ENCODE measurements at places on chromosomes 13 and 19.

DNA sequence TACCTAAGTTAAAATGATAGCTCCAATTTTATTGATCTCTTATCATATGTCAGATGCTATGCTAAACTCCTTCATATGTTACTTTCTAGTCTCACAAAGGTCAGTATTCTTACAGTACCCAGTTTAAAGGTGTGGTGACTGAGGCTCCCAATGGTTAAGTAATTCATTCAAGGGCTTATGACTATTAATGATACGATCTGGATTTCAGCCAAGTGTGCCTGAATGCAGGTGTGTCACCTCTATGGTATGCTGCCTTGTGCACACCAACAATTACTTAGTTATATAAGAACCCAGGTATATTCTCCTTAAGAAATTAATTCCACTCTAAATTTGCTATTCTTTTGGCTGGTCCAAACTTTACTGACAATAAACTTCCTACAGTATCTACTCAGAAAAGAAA, 84.6 kb upstream of the TRPC4 start:
- no peak for DNase-seq

DNA sequence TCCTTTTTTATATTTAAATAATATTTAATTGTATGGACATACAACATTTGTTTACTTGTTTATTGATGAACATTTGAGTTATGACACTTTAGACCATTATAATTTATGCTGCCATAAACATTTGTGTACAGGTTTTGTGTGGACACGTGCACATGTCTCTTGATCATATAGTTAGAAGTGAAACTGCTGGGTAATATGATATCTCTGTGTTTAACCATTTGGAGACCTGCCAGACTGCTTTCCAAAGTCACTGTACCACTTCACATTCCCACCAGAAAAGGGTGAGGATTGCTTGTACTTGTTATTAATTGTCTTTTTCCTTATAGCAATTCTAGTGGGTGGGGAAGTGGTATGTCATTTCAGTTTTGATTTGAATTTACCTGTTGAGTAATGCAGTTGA, 145.6 kb upstream of the KLHL1 start:
- DNase-seq = no peak

- no peak for DNase-seq
Measured at GRCh38 chr13:64639206-64639605, 2590.9 kb downstream of the PCDH9 start.

DNA sequence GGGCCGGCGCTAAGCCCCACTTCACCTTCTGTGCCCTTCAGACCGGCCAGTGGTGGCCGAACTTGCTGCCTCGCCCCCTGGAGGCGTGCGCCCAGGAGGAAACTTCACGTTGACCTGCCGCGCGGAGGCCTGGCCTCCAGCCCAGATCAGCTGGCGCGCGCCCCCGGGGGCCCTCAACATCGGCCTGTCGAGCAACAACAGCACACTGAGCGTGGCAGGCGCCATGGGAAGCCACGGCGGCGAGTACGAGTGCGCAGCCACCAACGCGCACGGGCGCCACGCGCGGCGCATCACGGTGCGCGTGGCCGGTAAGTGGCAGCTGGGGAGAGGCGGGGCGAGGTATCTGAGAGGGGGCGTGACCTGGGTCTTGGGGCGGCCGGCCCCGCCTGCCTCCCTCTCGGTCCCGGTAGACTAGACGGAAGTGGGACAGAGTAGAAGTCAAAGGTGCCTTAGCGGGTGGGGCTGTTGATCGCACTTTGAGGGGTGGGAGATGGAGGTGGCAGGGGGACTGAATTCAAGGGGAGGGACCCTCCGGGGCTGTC, 5.6 kb downstream of the ICAM5 start:
- no peak for DNase-seq

- DNase-seq = no peak
Measured at GRCh38 chr13:24672141-24673132, 7.8 kb upstream of the ATP12A start.
